Mesenteric fat pad (tissue), 1 donor: ENCODE measurements at places on chromosomes 4 and X.

DNA sequence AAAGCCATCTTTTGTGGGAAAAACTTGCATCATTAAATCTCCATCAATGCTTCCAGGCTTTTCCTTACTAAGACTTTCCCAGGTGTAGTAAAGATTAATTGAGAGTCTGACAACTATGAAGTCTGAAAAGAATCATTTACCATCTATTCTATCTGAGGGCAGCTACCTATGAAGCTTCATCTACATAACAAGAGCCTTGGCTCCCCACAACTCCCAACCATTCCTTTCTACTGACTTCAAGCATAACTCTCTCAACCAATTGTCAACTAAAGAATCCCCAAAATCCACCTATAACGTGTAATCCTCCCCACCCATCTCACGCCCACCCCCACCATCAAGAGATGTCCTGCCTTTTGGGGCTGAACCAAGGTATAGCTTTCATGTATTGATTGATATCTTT lies 101.5 kb upstream of the GABRA2 start:
- DNase-seq: no peak

GRCh38 chr4:77600521-77601451 lies 4.8 kb upstream of the CXCL13 start:
- DNase-seq: no peak

GRCh38 chrX:56733459-56734046 lies 4.5 kb downstream of the NBDY start:
- DNase-seq: no peak

DNA sequence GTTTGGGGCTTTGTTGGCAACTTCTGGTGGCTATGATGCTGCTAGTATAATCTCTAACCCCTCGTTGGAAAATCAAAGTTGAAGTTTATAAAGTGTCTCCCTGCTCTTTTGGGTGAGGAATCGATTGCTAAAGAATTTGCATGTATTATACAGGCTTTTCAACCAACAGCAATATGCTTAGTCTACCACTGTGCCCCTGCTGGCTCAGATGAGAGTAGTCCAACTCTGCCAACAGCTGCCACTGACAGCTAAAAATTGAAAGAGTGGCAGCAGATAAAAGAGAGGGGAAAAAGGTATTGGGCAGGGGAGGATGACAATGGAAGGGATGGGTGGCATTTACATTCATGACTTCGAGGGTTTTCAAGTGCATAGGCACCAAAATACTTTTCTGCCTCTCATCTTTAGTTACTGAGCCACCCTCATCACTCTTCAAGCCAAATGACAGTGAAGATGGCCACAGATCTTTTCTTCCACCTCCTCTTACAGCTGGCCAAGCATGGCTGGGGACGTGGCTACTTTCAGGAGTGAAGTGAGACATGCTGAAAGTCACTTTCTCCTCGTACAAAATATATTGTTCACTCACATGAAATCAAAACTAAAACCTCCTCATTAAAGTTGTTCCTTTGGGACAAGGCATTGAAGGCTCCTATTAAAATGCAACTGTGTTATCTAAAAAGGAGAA lies 2.7 kb upstream of the GRIA3 start:
- no peak for DNase-seq

DNA sequence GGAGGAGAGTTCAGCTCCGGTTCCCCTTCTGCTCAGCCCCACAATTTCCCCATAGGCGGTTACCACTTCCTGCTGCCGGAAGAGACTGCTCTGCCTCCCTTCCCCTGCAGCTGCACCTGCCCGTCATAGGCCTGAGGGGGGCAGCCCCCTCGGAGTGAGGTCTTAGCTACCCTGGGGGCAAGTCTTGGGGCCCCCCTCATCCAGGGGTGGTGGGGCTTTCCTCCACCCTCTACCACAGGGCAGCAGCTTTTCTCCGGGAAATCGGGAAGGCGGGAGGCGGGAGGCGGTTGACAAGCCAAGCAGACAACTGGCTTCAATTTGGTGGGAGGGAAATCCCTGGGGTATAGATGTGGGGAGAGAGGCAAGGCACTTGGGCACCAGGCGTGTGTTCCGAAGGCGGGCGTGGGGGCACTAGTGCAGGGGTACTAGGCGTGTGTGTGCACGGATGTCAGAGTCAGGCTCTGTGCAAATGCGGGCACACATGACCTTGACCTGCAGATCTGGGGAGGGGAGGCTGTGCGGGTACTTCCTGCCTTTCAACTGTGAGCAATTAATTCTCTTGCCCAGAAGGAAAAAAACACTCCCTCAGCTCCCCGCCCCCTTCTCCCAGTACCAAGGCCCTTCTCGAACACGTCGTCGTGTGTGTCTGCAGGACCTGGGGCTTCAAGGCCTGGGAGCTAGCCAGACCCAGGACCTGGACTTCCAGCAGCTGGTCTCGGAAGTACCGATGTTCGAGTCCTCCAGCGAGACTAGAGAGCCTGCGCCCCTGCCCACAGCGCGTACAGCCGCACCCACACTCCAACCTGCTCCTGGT lies 1.0 kb upstream of the ARHGAP4 start:
- no peak for DNase-seq

GRCh38 chr4:25060241-25060962 lies 29.7 kb upstream of the LGI2 start:
- DNase-seq: no peak

DNA sequence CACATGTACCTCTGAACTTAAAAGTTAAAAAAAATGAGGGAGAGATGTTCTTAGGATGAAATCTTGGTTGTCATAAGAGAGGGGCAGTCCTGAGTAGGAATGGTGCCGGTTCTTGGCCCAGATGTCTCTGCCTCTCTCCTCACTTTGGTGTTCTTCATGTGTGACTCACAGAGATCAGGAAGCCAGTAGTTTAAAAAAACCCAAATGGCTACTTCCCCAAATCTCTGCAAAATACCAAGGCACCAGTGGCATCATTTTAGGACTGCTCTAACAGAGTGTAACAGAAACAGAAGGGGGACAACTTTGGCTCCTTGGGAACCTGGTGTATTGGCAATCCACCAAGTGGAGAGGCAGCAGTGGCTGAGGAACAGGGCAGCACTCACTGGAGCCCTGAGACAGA lies 116.8 kb downstream of the SCD5 start:
- no peak for DNase-seq

DNA sequence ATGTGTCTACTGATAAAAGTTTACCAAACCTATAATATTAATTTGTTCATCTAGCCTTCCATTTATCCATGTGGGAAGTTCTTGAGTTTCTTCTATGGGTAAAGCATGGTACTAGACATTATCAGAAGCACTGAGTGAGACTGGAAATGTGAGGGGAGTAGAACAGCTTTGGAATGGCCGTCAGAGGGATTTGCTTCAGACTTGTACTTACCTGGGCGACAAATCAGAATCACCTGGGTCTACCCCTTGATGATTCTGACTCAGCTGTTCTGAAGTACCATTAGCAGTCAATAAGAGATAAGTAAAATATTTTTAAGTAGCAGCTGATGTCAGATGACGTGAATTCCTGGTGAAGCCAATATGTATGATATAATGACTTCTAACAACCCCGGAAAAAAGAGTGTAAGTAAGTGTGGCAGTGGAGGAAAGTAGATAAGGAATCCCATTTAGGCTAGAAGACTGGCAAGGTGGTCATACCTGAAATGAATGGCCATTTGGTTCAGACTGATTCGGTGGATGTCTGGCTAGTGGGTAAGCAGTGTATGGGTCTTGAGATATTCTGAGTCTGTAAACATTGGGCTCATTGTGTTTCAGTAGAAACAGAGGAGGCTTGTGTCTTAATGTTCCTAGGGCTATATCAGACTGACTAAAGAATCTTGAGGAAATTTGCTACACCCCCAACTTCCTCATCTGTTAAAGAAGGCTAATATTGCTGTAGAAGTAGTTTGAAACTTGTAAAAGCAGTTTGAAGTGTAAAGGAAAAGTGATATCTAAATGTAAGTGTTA lies 409.2 kb downstream of the NKX6-1 start:
- no peak for DNase-seq

DNA sequence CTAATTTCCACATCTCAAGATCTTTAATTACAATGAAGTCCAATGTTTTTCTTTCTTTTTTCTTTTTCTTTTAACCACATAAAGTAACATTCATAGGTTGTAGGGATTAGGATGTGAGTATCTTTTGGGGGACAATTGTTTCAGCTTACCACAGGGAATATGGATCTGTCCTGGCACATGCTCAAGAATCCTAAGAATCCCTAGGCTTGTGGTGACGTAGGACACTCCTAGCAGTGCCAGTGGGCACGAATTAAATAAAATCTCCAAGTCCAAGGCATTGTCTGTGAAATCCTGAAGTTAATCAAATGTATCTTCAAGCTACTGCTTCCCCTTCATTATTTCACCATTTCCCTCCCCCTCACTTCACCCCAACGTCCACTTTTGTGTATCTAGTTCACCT lies 2.6 kb upstream of the LAS1L start:
- no peak for DNase-seq

GRCh38 chrX:45006002-45006800 lies 133.2 kb downstream of the KDM6A start:
- no peak for DNase-seq

- DNase-seq: no peak
These were observed 35.3 kb upstream of the HAND2 start for GRCh38 chr4:173565281-173565680.

GRCh38 chrX:154056770-154057241 lies 37.1 kb upstream of the IRAK1 start:
- DNase-seq: peak; percentile 57

DNA sequence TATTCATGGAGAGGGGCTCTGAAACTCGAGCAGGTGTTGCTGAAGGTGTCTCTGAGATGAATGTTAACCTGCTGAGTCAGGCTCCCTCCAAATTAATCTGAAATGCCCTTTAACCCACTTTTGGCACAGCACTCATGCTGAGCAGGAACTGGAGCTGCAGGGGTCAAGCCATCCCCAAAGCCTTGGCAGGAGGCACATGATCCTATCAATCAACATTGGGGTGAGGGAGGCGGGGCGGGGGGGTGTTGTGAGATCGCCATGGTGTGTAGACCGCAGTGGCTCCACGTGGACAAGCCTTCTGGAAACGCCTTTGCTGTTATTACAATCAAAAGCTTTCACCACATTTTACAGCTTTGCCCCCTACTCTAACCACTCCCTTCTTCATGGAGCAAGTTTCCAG lies 16.5 kb downstream of the ENPP6 start:
- DNase-seq: no peak

- no peak for DNase-seq
These were observed 216.2 kb upstream of the CTSO start for GRCh38 chr4:156169861-156170260.

GRCh38 chr4:87848622-87849351 lies 16.0 kb downstream of the MEPE start:
- DNase-seq: no peak

DNA sequence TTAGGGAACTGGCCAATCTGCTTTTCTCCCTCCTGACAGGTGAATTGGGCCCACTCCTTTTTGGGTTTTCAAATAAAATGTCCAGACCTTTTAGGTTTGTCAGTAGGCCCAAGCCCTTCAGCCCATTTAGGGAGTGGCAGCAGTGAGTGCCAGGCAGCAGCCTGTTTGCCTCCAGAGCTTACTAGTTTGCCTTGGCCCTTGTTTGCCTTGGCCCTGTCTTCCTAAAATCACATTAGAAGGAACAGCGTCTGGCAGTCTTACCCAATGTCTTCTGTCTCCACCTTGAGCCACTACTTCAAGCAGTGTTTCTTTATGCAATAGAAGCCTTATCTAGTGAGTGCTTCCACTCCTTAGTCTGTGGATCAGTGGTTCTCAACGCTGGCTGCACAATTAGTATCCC lies 117.1 kb downstream of the TMEM164 start:
- DNase-seq: no peak

GRCh38 chr4:186900232-186900900 lies 176.7 kb upstream of the FAT1 start:
- DNase-seq: no peak

DNA sequence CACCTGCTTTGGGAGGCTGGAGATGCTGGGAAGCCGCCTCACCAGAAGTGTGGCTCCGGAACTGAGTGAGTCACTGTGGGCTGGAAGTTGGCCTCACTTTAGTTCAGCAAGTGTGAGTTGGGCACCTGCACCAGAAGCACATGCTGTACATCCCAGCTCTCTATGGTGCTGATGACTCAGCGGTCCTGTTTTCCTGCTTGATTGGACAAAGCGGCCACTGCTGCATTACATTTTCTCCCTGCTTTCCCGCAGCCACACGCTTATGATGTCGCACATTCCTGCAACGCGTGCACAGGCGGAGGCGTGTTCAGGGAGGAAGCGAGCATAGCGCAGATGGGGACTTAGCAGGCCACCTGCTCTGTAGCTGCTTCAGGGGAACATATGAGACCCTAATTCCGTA lies 26.7 kb upstream of the CLDN34 start:
- no peak for DNase-seq

GRCh38 chr4:169272265-169272886 lies 1.6 kb upstream of the SH3RF1 start:
- no peak for DNase-seq

GRCh38 chr4:22515888-22516541 lies at the start of gene ADGRA3:
Gene ADGRA3 (minus strand): TSS chr4:22516066. CDS start chr4:22515784, 282 bp downstream.
- peak; percentile 91 for DNase-seq

- no peak for DNase-seq
These were observed 1.0 kb downstream of the FGFBP2 start for GRCh38 chr4:15961781-15962510.

DNA sequence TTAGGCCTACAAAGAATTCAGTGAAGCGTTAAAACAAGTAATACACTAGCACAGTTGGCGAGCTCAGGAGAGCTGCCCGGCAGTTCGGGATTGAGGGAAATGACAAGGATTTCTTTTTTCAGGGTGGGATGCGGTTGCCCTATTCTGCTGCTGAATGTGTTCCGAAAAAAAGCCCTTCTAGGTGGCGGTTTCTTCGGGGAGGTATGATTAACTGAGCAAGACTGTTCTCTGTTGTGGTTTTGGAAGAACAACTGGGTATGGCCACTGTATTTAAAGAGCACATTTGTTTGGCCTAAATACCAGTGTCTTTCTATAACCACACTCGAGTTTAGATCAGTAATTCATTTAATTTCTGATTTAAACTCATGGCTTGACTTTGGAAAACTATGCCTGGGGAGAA lies 459.7 kb upstream of the FAT1 start:
- DNase-seq: no peak

DNA sequence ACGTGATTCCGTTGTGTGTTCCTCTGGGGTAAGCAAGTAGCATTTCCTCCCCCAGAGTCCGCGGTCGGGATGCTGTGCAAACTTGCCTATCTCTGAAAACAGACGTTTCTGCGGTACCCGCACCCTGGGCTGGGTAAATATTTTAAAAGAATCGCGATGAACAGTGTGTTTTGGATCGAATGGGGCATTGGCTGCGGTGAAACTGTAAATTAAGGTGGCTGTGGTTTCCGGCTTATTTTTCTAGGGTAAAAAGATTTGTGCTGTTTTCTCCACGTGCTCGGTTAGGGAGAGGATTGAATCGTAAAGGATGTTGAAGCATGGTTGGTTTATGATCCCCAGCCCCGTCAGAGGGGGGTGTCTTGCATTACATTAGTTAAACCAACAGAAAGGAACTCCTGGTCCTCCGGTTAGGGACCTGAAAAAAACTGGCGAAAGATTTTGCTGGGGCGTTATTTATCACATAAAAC lies 1.2 kb downstream of the HHIP start:
- no peak for DNase-seq

GRCh38 chrX:65846974-65847373 lies 179.5 kb downstream of the MSN start:
- no peak for DNase-seq
